ENCODE measurements at places on chromosomes 3 and 15. TPM values are rescaled to one million over a fixed set of nuclear protein-coding genes. Genes with fewer than 3 reads are reported as not detected.

GRCh38 chr3:106398891-106399600 lies 530.2 kb upstream of the CBLB start:
- no peak for DNase-seq
- no peaks in the 10 kb centered on the region for H3K36me3 ChIP-seq
- no peak overlapping the region for H3K27ac ChIP-seq
- H3K27me3 ChIP-seq: no peaks in the 10 kb centered on the region
- H3K4me1 ChIP-seq: peaks cover 5% of the 10 kb centered on the region
- H3K4me3 ChIP-seq: no peak overlapping the region

- no peaks in the 10 kb centered on the region for H3K27me3 ChIP-seq
- no peak overlapping the region for H3K27ac ChIP-seq
- H3K4me3 ChIP-seq: no peak overlapping the region
- no peaks in the 10 kb centered on the region for H3K36me3 ChIP-seq
Measured at GRCh38 chr15:49817100-49817499, 196.3 kb downstream of the DTWD1 start.

DNA sequence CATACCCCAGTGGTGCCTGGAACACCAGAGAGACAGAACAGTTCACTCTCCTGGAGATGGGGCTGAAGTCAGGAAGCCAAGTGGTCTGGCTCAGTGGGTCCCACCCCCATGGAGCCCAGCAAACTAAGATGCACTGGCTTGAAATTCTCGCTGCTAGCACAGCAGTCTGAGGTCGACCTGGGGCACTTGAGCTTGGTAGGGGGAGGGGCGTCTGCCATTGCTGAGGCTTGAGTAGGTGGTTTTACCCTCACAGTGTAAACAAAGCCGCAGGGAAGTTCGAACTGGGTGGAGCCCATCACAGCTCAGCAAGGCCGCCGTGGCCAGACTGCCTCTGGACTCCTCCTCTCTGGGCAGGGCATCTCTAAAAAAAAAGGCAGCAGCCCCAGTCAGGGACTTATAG lies 272.0 kb downstream of the KLF13 start:
- no peak overlapping the region for H3K27ac ChIP-seq
- H3K36me3 ChIP-seq: no peaks in the 10 kb centered on the region
- peak; percentile 52 for DNase-seq
- H3K4me3 ChIP-seq: no peak overlapping the region
- H3K4me1 ChIP-seq: no peaks in the 10 kb centered on the region

GRCh38 chr3:75001330-75001729 lies 386.9 kb upstream of the CNTN3 start:
- no peak overlapping the region for H3K4me3 ChIP-seq
- H3K27me3 ChIP-seq: no peaks in the 10 kb centered on the region
- H3K4me1 ChIP-seq: no peaks in the 10 kb centered on the region
- H3K36me3 ChIP-seq: no peaks in the 10 kb centered on the region
- DNase-seq: peak; percentile 7

DNA sequence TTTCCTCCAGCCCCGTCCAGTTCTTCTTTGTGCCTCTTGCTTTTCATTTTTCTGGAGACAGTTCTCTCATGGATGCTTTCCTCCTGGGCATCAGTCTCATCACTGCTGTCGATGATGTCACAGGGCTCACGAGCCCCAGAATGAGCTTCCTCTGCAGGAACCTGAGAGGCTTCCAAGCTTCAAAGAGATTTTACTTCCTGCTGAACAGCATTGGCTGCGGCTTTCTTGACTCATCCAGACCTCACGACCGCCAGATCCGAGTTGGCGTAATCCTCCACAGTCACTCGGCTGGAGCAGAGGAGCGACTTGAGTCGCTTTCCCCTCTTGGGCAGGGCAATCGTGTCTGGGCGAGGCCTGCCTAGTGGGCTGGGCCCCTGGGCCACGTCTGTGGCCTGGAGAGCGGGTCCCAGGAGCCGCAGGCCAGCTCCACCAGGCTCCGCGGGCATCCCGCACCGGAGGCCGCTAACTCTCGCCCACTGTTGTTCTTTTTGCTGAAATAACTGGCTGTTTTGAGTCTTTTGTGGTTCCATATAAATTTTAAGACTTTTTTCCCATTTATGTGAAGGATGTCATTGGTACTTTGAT lies 20.8 kb upstream of the FAN1 start:
- H3K27ac ChIP-seq: no peak overlapping the region
- no peak overlapping the region for H3K4me3 ChIP-seq
- H3K27me3 ChIP-seq: no peaks in the 10 kb centered on the region
- H3K4me1 ChIP-seq: no peaks in the 10 kb centered on the region

LCTL gene
- total RNA-seq: 0.26 TPM

FSTL1 gene
- total RNA-seq: 265 TPM
